Calu3 (cell line): ENCODE measurements at places on chromosomes 4 and X.

GRCh38 chr4:22988526-22988925 lies 295.8 kb downstream of the GBA3 start:
- H3K4me1 ChIP-seq = peaks cover 25% of the 10 kb centered on the region
- no peak overlapping the region for H3K27ac ChIP-seq
- no peak for DNase-seq
- H3K27me3 ChIP-seq = no peaks in the 10 kb centered on the region
- no peaks in the 10 kb centered on the region for H3K36me3 ChIP-seq

GRCh38 chr4:149574971-149575370 lies 240.7 kb downstream of the IQCM start:
- H3K27me3 ChIP-seq = no peaks in the 10 kb centered on the region
- no peak overlapping the region for H3K4me3 ChIP-seq
- H3K36me3 ChIP-seq = no peaks in the 10 kb centered on the region
- no peaks in the 10 kb centered on the region for H3K4me1 ChIP-seq
- no peak for DNase-seq

DNA sequence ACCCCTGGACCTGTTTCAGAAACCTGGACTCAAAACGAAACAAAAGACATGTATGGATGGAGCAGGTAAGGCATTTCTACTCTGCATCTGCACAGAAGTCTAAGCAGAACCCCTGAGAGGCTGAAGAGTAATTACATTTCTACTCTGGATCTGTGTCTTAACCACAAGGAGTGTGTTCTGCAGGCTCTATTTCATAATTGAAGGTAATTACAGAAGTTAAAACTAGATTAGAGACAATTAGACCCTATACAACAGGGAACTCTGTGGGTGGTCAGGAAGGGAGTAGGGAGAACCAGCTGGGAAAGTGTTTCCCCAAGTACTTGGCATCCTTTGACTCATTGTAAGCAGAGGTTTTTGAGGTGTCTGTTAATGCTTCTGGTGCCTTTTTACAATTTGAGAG lies 69.8 kb downstream of the IGSF1 start:
- no peaks in the 10 kb centered on the region for H3K27me3 ChIP-seq
- no peak overlapping the region for H3K27ac ChIP-seq
- no peak for DNase-seq
- H3K4me1 ChIP-seq = no peaks in the 10 kb centered on the region
- H3K4me3 ChIP-seq = no peak overlapping the region
- no peaks in the 10 kb centered on the region for H3K36me3 ChIP-seq

DNA sequence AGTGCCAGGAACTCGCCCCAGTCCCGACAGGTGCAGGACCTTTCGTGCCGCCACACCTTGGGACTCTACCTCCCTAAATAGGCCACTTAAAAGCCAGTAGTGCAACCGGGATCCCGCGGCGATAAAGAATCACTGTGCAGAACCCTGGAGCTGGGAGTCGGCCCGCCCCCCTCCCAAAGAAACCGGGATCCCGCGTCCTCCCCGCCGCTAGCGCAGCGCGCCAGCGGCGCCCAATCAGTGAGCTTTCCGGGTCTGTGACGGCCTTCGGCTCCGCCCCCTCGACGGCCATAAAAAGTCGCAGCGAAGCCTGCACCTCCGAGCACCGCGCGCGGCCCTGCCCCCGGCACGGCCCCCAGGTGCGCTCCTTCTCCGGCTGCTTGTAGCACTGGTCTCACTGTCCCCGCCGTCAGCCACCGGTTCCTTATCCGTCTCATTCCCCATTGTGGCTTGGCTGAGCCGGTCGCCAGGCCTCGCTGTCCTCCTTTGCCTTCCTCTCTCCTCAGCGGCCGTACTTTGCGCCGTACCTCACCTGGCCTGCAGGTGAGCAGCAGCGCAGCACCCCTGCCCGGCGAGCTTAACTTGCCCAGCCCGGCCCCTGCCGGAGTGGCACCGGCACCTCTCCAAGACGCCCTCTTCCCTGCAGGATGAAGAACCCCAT lies at the start of gene LRAT:
Gene LRAT, plus strand, starts transcription at position 318 of the 658 bp plus-strand sequence. Its CDS starts 327 bp downstream, at position 645.
- peak within 1 kb of the TSS; percentile 93 for H3K27ac ChIP-seq
- H3K36me3 ChIP-seq = peaks cover 21% of the 10 kb centered on the region
- H3K4me3 ChIP-seq = peak within 1 kb of the TSS; percentile 99
- H3K4me1 ChIP-seq = peaks cover 7% of the 10 kb centered on the region
- DNase-seq = peak; percentile 81
- H3K27me3 ChIP-seq = no peaks in the 10 kb centered on the region

- H3K4me1 ChIP-seq = peaks cover 14% of the 10 kb centered on the region
- H3K27me3 ChIP-seq = peaks cover 60% of the 10 kb centered on the region
- DNase-seq = no peak
These were observed 20.1 kb downstream of the SPON2 start for GRCh38 chr4:1152290-1152689.

DNA sequence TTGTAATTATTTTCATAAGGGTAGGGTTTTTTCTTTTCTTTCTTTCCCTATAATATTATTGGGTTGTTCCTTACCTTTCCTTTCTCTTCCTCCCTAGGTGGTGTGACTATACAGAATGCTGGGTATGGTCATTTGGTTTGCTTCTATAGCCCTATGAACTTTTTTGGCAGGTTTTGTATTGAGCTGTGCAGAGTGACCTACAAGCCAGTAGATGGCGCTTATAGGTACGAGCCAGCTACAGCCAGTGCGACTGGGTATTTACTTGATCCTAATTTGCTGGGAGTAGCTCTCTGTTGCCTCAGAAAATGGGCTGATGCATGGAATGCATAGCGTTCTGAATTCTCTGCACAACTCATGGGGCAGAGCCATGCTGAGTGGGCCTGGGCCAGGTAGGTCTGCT lies 423.3 kb downstream of the MAGEE1 start:
- H3K36me3 ChIP-seq = no peaks in the 10 kb centered on the region
- H3K4me1 ChIP-seq = no peaks in the 10 kb centered on the region
- H3K27ac ChIP-seq = no peak overlapping the region
- H3K4me3 ChIP-seq = no peak overlapping the region
- no peaks in the 10 kb centered on the region for H3K27me3 ChIP-seq

GRCh38 chrX:131073607-131074006 lies 15.5 kb downstream of the ARHGAP36 start:
- no peak for DNase-seq
- no peaks in the 10 kb centered on the region for H3K36me3 ChIP-seq
- no peak overlapping the region for H3K27ac ChIP-seq
- H3K27me3 ChIP-seq = peaks cover 25% of the 10 kb centered on the region
- no peak overlapping the region for H3K4me3 ChIP-seq

GRCh38 chr4:162151850-162152249 lies 11.9 kb downstream of the FSTL5 start:
- H3K36me3 ChIP-seq = no peaks in the 10 kb centered on the region
- no peak overlapping the region for H3K4me3 ChIP-seq
- H3K27ac ChIP-seq = no peak overlapping the region
- H3K4me1 ChIP-seq = no peaks in the 10 kb centered on the region
- H3K27me3 ChIP-seq = no peaks in the 10 kb centered on the region

- H3K4me3 ChIP-seq = no peak overlapping the region
- no peaks in the 10 kb centered on the region for H3K36me3 ChIP-seq
- H3K27me3 ChIP-seq = no peaks in the 10 kb centered on the region
- no peak overlapping the region for H3K27ac ChIP-seq
- no peaks in the 10 kb centered on the region for H3K4me1 ChIP-seq
- no peak for DNase-seq
These were observed 180.9 kb upstream of the AGTR2 start for GRCh38 chrX:115989686-115990085.

DNA sequence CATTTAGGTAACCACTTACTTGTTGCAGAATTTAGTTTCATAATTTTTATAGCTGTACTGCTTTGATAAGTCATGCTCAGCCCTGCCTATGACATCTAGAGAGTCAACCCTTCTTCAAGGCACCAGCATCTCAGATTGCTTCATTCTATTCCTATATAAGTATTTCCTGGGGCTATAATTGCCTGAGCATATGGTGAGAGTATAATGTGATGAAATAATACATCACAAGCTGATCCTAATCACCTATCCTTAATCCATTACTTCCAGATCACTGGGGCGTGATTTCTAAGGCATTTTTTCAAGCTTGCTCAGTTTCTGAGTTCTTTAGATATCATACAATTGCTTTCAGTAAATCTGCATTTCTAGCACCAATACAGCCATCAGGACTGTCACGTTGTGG lies 200.0 kb upstream of the NPY2R start:
- no peak overlapping the region for H3K27ac ChIP-seq
- H3K36me3 ChIP-seq = no peaks in the 10 kb centered on the region
- no peak for DNase-seq
- H3K4me3 ChIP-seq = no peak overlapping the region
- no peaks in the 10 kb centered on the region for H3K27me3 ChIP-seq

- H3K27ac ChIP-seq = no peak overlapping the region
- DNase-seq = no peak
- H3K4me1 ChIP-seq = peaks cover 14% of the 10 kb centered on the region
- no peaks in the 10 kb centered on the region for H3K36me3 ChIP-seq
- peaks cover 7% of the 10 kb centered on the region for H3K27me3 ChIP-seq
These were observed 81.8 kb upstream of the MAGEA4 start for GRCh38 chrX:151830911-151831310.

GRCh38 chr4:71240094-71240493 lies 98.7 kb upstream of the SLC4A4 start:
- H3K4me1 ChIP-seq = no peaks in the 10 kb centered on the region
- H3K36me3 ChIP-seq = no peaks in the 10 kb centered on the region
- no peak for DNase-seq
- no peak overlapping the region for H3K4me3 ChIP-seq
- H3K27me3 ChIP-seq = no peaks in the 10 kb centered on the region

- DNase-seq = no peak
- H3K36me3 ChIP-seq = no peaks in the 10 kb centered on the region
- H3K27me3 ChIP-seq = peaks cover 34% of the 10 kb centered on the region
- no peaks in the 10 kb centered on the region for H3K4me1 ChIP-seq
- no peak overlapping the region for H3K27ac ChIP-seq
These were observed 590.7 kb downstream of the BCOR start for GRCh38 chrX:39507034-39507433.

- no peaks in the 10 kb centered on the region for H3K36me3 ChIP-seq
- no peaks in the 10 kb centered on the region for H3K27me3 ChIP-seq
- no peak for DNase-seq
These were observed 415.7 kb upstream of the BOD1L1 start for GRCh38 chr4:14043203-14043602.

DNA sequence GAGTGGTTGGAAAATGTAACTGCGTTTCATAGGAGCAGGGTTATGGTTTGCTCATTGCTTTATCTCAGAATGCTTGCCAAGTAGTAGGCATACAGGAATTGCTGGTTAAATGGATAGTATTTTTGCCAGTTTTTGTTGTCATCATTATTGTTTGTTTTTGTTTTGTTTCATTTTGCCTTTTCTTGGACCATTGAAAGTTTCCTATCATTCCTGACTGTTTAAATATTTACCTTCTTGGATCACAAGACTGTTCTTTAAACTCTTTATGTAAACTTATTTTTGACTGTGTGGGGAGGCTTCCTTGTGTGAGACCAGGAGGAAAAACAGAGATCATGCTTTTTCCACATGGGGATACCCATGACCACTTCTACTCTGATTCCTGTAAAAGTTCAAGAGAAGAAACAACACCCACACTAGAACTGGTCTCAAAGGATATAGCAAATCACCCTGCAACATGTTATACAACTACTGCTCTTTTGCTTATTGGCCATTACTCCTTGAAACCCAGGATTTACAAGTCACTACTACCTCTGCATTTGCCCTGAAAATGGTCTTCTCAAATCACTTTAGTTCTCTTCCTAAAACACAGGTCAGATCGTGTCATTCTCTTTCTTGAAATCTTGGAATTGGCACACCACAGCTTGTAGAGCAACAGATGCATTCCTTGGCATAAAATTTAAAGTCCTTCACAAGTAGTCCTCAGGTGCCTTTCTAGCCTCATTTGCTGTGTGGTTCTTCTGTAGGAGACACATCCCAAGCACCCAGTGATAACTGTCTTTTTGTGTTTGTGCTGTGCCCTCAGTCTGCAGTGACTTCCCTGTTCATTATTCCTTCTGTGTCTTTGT lies 51.3 kb downstream of the FNIP2 start:
- H3K36me3 ChIP-seq = peaks cover 20% of the 10 kb centered on the region
- peak overlapping the region; percentile 10 for H3K4me3 ChIP-seq
- peak overlapping the region; percentile 88 for H3K27ac ChIP-seq
- DNase-seq = no peak
- peaks cover 71% of the 10 kb centered on the region for H3K4me1 ChIP-seq
